CD8-positive, alpha-beta memory T cell (primary cell): ENCODE measurements at places on chromosomes 13 and 19.

GRCh38 chr13:111533900-111534683, 213.7 kb downstream of the TEX29 start:
- no peak overlapping the region for H3K27ac ChIP-seq
- H3K36me3 ChIP-seq, result no peaks in the 10 kb centered on the region
- peaks cover 8% of the 10 kb centered on the region for H3K27me3 ChIP-seq
- H3K4me3 ChIP-seq, result no peak overlapping the region
- no peaks in the 10 kb centered on the region for H3K4me1 ChIP-seq

- peaks cover 23% of the 10 kb centered on the region for H3K36me3 ChIP-seq
- no peak overlapping the region for H3K4me3 ChIP-seq
- no peaks in the 10 kb centered on the region for H3K4me1 ChIP-seq
- DNase-seq, result no peak
- no peak overlapping the region for H3K27ac ChIP-seq
- H3K27me3 ChIP-seq, result no peaks in the 10 kb centered on the region
Observed at GRCh38 chr19:55398200-55398925, 9.2 kb downstream of the UBE2S start.

GRCh38 chr19:40341601-40342482, 6.4 kb downstream of the C19orf47 start:
- H3K4me3 ChIP-seq, result no peak overlapping the region
- H3K27me3 ChIP-seq, result no peaks in the 10 kb centered on the region
- H3K36me3 ChIP-seq, result no peaks in the 10 kb centered on the region

GRCh38 chr19:53182202-53182601, 11.0 kb downstream of the ZNF665 start:
- no peak overlapping the region for H3K4me3 ChIP-seq
- H3K27me3 ChIP-seq, result no peaks in the 10 kb centered on the region
- DNase-seq, result no peak

- H3K4me1 ChIP-seq, result no peaks in the 10 kb centered on the region
- DNase-seq, result no peak
- H3K27ac ChIP-seq, result no peak overlapping the region
- no peaks in the 10 kb centered on the region for H3K27me3 ChIP-seq
- H3K4me3 ChIP-seq, result no peak overlapping the region
Observed at GRCh38 chr13:100506600-100507422, 81.8 kb downstream of the GGACT start.

- DNase-seq, result no peak
- no peaks in the 10 kb centered on the region for H3K4me1 ChIP-seq
- no peaks in the 10 kb centered on the region for H3K27me3 ChIP-seq
- H3K36me3 ChIP-seq, result no peaks in the 10 kb centered on the region
Observed at GRCh38 chr13:51068501-51068900, 42.6 kb downstream of the C13orf42 start.

GRCh38 chr13:53200498-53201453, 172.2 kb downstream of the OLFM4 start:
- no peaks in the 10 kb centered on the region for H3K36me3 ChIP-seq
- H3K27me3 ChIP-seq, result no peaks in the 10 kb centered on the region
- H3K27ac ChIP-seq, result no peak overlapping the region
- DNase-seq, result no peak

GRCh38 chr13:110592665-110593064, 22.7 kb upstream of the NAXD start:
- DNase-seq, result no peak
- no peaks in the 10 kb centered on the region for H3K36me3 ChIP-seq
- H3K4me3 ChIP-seq, result no peak overlapping the region

- H3K27me3 ChIP-seq, result peaks cover 29% of the 10 kb centered on the region
- DNase-seq, result no peak
- H3K4me1 ChIP-seq, result peaks cover 4% of the 10 kb centered on the region
- H3K4me3 ChIP-seq, result no peak overlapping the region
- no peak overlapping the region for H3K27ac ChIP-seq
Observed at GRCh38 chr13:27978301-27978968, 9.3 kb upstream of the CDX2 start.

- peaks cover 6% of the 10 kb centered on the region for H3K4me1 ChIP-seq
- DNase-seq, result no peak
- no peak overlapping the region for H3K4me3 ChIP-seq
- H3K27ac ChIP-seq, result peak overlapping the region; percentile 58
- H3K36me3 ChIP-seq, result no peaks in the 10 kb centered on the region
Observed at GRCh38 chr13:50421473-50422130, 406.4 kb downstream of the KCNRG start.

GRCh38 chr19:49792829-49793560, 20.1 kb downstream of the FUZ start:
- no peaks in the 10 kb centered on the region for H3K27me3 ChIP-seq
- H3K27ac ChIP-seq, result no peak overlapping the region
- no peaks in the 10 kb centered on the region for H3K4me1 ChIP-seq
- H3K4me3 ChIP-seq, result no peak overlapping the region

- no peak overlapping the region for H3K4me3 ChIP-seq
- no peak for DNase-seq
- no peak overlapping the region for H3K27ac ChIP-seq
- no peaks in the 10 kb centered on the region for H3K27me3 ChIP-seq
- H3K4me1 ChIP-seq, result no peaks in the 10 kb centered on the region
Observed at GRCh38 chr19:2180114-2180513, 16.4 kb downstream of the DOT1L start.

- H3K27ac ChIP-seq, result no peak overlapping the region
- no peaks in the 10 kb centered on the region for H3K36me3 ChIP-seq
- no peaks in the 10 kb centered on the region for H3K4me1 ChIP-seq
- no peak for DNase-seq
- no peaks in the 10 kb centered on the region for H3K27me3 ChIP-seq
Observed at GRCh38 chr19:28880735-28881401, 332.1 kb downstream of the UQCRFS1 start.

DNA sequence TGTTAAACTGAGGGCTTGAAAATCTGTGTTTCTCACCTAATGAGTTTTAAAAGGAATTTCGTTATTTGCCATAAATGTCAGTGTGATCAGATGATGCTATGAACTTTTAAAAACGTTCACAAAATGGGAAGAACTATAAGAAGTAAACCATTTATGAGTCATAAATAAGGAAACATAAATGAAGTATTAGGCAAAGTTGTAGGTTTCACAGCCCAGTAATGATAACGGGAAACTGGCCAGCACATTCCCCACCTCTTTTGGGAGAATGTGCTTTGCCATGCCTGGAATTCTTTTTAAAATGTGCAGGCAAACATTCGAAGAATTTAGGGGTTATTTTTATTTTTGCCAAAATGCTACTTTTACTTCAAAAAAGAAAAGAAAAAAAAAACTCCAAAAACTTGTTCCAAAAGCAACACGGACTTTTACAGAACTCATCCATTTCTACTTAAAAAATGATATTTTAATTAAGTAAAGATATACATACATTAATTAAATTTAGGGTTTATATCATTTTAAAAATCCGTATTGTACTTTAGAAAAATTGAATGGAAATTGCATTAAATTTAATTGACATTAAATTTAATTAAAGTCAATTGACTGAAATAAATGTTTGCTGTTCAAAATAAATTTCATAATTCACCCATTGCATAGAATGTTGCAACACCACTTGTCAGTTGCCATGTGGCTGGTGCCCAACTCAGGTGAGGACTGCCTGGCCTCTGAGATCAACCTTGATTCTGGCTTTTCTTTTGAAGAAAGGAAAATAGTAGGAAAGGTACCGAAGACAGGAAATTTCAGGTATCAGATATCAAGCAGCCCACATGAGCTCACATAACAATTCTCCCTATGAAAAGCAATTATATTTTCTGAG, 1198.5 kb downstream of the EFNB2 start:
- H3K36me3 ChIP-seq, result no peaks in the 10 kb centered on the region
- no peak overlapping the region for H3K4me3 ChIP-seq
- H3K27ac ChIP-seq, result no peak overlapping the region
- no peaks in the 10 kb centered on the region for H3K27me3 ChIP-seq
- H3K4me1 ChIP-seq, result no peaks in the 10 kb centered on the region
- no peak for DNase-seq

DNA sequence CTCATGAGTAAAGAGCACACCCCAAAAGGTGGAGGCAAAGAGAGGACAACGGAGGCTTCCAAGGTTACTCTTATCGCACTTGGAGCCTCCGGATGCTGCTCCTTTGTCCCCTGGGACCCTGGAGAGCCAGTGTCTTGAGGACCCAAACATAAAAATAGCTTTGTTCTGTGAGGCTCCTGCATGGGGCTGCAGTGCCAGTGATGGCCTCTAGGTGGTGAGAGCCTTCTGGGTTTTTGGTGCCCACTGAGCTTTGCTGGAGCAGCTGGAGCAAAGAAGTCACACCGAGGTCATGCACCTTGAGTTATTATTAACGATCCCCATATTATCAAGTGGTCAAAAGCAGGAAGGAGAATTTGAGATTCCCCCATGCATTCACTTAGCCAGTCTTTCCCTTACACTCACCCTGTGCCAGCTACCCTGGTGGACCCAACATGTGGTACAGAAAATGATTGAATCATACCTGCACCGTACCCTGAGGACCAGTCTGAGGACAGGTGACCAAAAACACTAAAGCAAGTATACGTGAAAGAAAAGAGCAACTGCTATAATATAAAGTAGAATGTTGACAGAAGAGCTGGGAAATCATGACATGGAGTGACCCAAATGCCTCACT, 41.5 kb downstream of the ZNF682 start:
- DNase-seq, result peak; percentile 68
- no peaks in the 10 kb centered on the region for H3K36me3 ChIP-seq
- no peak overlapping the region for H3K27ac ChIP-seq
- no peaks in the 10 kb centered on the region for H3K27me3 ChIP-seq

DNA sequence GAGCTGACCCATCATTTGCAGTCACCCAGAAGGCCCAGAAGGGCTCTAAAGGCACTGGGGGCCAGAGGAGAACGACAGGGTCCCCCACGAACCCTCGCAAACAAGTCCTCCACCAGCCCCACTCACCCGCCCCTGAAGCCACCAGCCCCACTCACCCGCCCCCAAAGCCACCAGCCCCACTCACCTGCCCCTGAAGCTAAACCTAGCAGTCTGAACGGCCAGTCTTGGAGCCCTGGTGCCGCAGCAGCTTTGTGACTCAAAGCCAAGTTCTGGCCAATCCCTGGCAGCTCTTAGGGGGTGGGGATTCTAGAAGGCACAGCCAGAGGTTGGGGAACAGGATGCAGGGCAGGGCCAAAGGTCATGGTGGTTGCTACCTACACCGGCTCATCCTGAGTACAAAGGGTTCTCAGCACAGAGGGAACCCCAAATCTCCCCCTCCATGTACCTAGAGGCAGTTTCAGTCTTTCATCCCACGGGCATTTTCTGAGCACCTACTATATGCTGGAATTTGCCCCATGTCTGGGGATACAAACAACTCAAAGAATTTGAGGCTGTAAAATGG, at the start of gene IQCN:
TSS of gene IQCN (minus strand) at position 234 of the 562 bp plus-strand sequence. CDS start 4,974 bp downstream, outside the sequence.
- H3K4me3 ChIP-seq, result no peak within 1 kb of the TSS
- H3K27ac ChIP-seq, result peak within 1 kb of the TSS; percentile 2
- H3K27me3 ChIP-seq, result no peaks in the 10 kb centered on the region

- no peak for DNase-seq
- H3K4me1 ChIP-seq, result no peaks in the 10 kb centered on the region
- no peaks in the 10 kb centered on the region for H3K36me3 ChIP-seq
- no peaks in the 10 kb centered on the region for H3K27me3 ChIP-seq
Observed at GRCh38 chr19:23882493-23882892, 32.2 kb upstream of the ZNF726 start.

DNA sequence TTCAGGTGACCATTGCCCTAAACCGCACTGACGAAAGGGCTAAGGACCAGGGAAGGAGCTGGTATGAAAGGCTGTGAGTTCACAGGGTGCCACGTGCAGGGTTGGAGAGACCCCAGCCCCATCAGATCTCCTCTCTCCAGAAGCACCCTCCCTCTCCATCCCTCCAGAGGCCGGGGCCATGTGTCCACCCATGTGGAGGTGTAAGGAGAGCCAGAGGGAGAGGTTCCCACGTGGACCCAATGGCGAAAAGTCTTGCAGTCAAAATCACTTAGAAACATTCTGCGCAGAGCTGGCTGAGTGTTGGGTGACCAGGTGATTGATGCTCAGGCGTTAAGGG, 168.3 kb downstream of the COL4A1 start:
- DNase-seq, result no peak
- no peaks in the 10 kb centered on the region for H3K27me3 ChIP-seq
- H3K4me3 ChIP-seq, result no peak overlapping the region
- no peak overlapping the region for H3K27ac ChIP-seq
- H3K4me1 ChIP-seq, result peaks cover 6% of the 10 kb centered on the region
- no peaks in the 10 kb centered on the region for H3K36me3 ChIP-seq

DNA sequence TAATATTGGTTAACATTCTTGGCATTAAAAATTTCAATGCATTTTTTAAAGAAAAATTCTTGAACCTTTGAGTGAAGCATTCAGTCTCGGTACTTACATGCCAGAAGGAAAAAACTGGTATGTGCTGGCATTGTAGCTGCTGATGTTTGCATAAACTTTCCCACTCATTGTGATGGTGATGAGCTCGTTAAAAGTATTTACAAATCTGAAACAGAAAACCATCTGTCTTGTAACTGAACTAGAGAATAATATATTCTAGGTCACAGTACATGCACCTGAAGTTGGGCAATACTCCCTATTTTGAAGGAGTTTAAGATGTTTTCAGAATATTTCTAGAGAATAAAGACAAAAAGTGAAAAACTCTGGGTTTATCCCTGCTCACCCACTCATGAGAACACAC, 64.1 kb downstream of the SLC15A1 start:
- no peaks in the 10 kb centered on the region for H3K36me3 ChIP-seq
- DNase-seq, result no peak
- no peak overlapping the region for H3K4me3 ChIP-seq
- H3K4me1 ChIP-seq, result no peaks in the 10 kb centered on the region

GRCh38 chr19:35882114-35882832, 13.9 kb downstream of the APLP1 start:
- no peak overlapping the region for H3K27ac ChIP-seq
- peak; percentile 66 for DNase-seq
- peaks cover 13% of the 10 kb centered on the region for H3K4me1 ChIP-seq
- H3K36me3 ChIP-seq, result no peaks in the 10 kb centered on the region
- no peak overlapping the region for H3K4me3 ChIP-seq

DNA sequence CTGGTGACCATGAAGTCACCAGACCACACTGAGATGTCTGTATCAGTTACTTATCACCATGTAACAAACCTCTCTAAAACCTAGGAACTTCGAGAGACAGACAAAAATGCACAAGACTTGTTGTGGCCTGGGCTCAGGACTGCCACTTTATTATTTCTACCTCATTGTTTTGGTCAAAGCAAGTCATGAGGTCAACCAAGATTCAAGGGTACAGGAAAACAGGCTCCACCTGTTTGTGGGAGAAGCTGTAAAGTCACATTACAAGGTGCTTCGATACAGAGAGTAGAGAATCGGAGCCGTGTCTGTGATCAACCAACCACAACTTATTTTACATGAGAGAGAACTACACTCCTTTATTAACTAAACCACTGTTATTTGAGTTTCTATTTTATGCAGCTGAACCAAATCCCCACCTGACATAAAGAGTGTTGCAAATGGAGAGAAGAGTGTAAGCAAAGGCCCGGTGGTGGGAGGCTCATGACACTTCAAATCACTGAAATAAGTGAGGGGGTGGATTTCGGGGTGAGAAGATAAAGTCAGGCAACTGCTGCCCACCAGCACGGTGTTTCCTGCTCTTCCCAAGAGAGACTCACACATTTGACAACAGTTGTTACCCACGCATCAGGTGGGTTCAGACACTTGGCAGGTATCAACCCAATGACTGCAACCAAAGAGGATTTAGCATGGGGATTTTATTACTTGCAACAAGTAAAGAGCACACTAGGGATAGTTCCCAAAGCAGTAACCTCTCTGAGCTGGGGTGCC, 39.0 kb upstream of the IGSF23 start:
- DNase-seq, result no peak
- H3K27ac ChIP-seq, result no peak overlapping the region
- no peaks in the 10 kb centered on the region for H3K27me3 ChIP-seq

GRCh38 chr13:42946927-42947326, 45.1 kb downstream of the EPSTI1 start:
- H3K36me3 ChIP-seq, result peaks cover 5% of the 10 kb centered on the region
- DNase-seq, result no peak
- H3K4me3 ChIP-seq, result no peak overlapping the region

GRCh38 chr19:56477429-56478338, 539 bp upstream of the ZNF667 start:
- no peaks in the 10 kb centered on the region for H3K27me3 ChIP-seq
- H3K27ac ChIP-seq, result no peak overlapping the region
- H3K36me3 ChIP-seq, result no peaks in the 10 kb centered on the region
- peak; percentile 85 for DNase-seq
